HFFc6 (cell line): ENCODE measurements at places on chromosomes 12 and 14. TPM values are rescaled to one million over a fixed set of nuclear protein-coding genes. Genes with fewer than 3 reads are reported as not detected.

GRCh38 chr12:109811624-109811995 is 21.6 kb downstream of the TRPV4 start:
- H3K4me3 ChIP-seq, result no peak overlapping the region
- no peak for DNase-seq
- H3K27me3 ChIP-seq, result no peaks in the 10 kb centered on the region; the same call in 1 of the 2 replicates
- H3K4me1 ChIP-seq, result no peaks in the 10 kb centered on the region
- no peak overlapping the region for H3K27ac ChIP-seq

The RNASE3 gene
- not detected in 2 replicates for total RNA-seq

DNA sequence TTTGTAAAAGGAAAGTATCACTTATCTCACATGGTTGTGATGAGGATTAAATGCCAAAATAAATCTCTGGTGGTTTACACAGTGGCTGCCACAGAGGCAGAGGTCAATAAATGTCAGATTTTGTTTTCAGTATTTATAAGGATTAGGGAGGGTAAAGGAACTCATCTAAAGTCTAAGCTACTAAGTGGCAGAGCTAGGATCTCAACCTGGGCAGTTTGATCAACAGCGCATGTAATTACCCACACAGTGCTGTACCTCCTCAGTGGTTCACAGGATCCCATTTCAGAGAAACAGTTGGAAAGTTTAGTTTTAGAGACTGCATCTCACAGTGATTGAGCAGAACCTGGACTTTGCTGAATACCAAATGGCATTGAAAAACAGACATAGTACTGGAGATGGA is 44.9 kb upstream of the RIC8B start:
- H3K36me3 ChIP-seq, result no peaks in the 10 kb centered on the region
- no peaks in the 10 kb centered on the region; the same call in 1 of the 2 replicates for H3K27me3 ChIP-seq

DNA sequence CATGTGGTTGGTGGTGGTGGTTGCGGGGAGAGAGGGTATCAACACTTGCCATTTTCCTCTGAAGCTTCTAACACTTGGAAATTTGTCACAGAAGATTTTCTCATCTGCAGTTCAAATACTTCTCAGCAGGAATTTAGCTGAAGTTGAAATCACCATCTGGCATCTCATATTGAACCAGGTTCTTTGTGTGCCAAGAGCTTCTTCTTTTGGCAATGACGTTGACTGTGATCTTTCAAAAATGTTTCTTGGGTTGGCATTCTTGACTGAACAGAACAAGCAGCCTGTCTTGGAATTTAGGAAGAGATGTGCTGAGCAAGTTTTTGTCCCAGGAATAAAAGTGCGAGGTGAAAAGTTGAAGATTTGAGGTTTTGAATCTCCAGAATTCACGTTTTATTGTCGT is 8.7 kb upstream of the NIN start:
- DNase-seq, result no peak
- H3K4me3 ChIP-seq, result no peak overlapping the region
- peaks cover 37% of the 10 kb centered on the region for H3K4me1 ChIP-seq
- no peaks in the 10 kb centered on the region for H3K36me3 ChIP-seq
- H3K27ac ChIP-seq, result no peak overlapping the region
- H3K27me3 ChIP-seq, result no peaks in the 10 kb centered on the region

GRCh38 chr14:34075042-34075744 is 124.3 kb upstream of the EGLN3 start:
- 0 out of 2 replicates have a peak, but pooled peaks cover 2% of the 10 kb centered on the region for H3K27me3 ChIP-seq
- H3K27ac ChIP-seq, result no peak overlapping the region
- no peaks in the 10 kb centered on the region; the same call in 1 of the 2 replicates for H3K36me3 ChIP-seq
- no peaks in the 10 kb centered on the region for H3K4me1 ChIP-seq

DNA sequence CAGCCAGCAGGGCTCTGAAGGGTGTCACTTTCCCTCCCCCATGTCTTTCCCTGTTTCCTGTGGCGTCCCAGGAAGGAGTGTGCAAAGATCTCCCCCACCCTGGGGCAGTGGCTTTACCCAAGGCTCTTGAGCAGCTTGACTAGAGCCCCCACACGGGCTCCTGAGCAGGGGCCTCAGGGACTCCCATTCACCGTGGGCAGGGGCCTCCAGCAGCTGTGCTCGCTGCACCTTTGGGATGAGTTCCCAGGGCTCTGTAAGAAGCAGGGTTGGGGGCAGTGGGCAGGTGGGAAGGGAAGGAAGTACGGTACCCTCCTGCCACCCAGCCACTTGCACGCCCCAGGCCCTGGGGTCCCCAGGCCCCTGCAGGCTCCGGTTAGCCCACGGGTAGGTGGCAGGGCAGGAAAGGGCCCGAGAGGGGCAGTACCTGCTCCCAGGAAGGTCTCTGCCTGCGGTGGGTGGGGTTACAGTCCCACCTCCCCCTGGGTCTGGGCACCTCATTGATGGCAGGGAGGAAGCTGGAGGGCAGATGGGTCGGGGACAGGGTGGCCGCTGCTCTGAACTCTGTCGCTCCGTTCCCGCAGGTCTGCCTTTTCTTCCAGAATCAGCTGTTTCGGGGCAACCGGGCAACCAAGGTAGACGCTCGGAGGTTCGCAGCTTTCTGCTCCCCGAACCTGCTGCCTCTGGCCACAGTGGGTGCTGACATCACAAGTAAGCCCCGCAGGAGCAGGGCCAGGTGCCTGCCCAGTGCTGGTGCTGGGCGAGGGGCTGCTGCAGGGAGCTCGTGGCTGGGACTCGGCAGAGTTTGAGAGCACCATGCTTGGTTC is 13.0 kb downstream of the ASPG start:
- no peaks in the 10 kb centered on the region for H3K36me3 ChIP-seq
- H3K4me1 ChIP-seq, result no peaks in the 10 kb centered on the region
- DNase-seq, result no peak
- H3K4me3 ChIP-seq, result no peak overlapping the region

The RDH12 gene
- not detected in 3 replicates for total RNA-seq

- H3K36me3 ChIP-seq, result peaks cover 3% of the 10 kb centered on the region; the same call in 1 of the 2 replicates
- peak overlapping the region; percentile 88 for H3K4me3 ChIP-seq
- H3K27me3 ChIP-seq, result peaks cover 3% of the 10 kb centered on the region; the same call in 1 of the 2 replicates
- no peak for DNase-seq
Observed at GRCh38 chr12:12562016-12562483, 613 bp downstream of the DUSP16 start.

GRCh38 chr14:80587096-80587724 is 354.3 kb downstream of the CEP128 start:
- H3K4me1 ChIP-seq, result peaks cover 41% of the 10 kb centered on the region
- H3K4me3 ChIP-seq, result no peak overlapping the region
- H3K36me3 ChIP-seq, result peaks cover 14% of the 10 kb centered on the region
- H3K27ac ChIP-seq, result 0 out of 2 replicates have a peak overlapping the region, but pooled peaks have one; percentile 1
- no peaks in the 10 kb centered on the region; the same call in 1 of the 2 replicates for H3K27me3 ChIP-seq

GRCh38 chr12:64991121-64991611 is 129.9 kb downstream of the WIF1 start:
- H3K27me3 ChIP-seq, result peaks cover 11% of the 10 kb centered on the region
- H3K4me3 ChIP-seq, result no peak overlapping the region
- H3K27ac ChIP-seq, result no peak overlapping the region
- no peak for DNase-seq
- no peaks in the 10 kb centered on the region for H3K36me3 ChIP-seq

DNA sequence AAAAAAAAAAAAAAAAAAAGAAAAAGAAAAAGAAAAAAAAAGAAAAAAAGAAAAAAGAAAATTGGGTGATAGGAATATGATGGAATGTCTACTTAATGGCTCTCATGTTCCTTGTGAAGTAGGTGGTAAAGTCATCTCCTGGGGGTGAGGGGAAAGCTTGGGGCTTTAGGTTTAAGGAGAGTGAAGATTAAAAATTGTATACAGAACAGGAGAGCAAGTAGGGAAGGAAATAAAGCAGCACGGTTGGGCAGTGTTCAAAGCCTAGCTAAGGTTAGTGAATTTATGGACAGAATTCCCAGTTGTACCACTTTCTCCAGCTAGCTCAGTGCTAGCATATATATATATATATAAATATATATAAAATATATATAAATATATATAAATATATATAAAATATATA is 40.0 kb upstream of the SLC2A13 start:
- H3K27me3 ChIP-seq, result no peaks in the 10 kb centered on the region; the same call in 1 of the 2 replicates
- no peak overlapping the region for H3K27ac ChIP-seq
- no peak for DNase-seq
- no peaks in the 10 kb centered on the region for H3K36me3 ChIP-seq
- H3K4me3 ChIP-seq, result no peak overlapping the region
- no peaks in the 10 kb centered on the region for H3K4me1 ChIP-seq

DNA sequence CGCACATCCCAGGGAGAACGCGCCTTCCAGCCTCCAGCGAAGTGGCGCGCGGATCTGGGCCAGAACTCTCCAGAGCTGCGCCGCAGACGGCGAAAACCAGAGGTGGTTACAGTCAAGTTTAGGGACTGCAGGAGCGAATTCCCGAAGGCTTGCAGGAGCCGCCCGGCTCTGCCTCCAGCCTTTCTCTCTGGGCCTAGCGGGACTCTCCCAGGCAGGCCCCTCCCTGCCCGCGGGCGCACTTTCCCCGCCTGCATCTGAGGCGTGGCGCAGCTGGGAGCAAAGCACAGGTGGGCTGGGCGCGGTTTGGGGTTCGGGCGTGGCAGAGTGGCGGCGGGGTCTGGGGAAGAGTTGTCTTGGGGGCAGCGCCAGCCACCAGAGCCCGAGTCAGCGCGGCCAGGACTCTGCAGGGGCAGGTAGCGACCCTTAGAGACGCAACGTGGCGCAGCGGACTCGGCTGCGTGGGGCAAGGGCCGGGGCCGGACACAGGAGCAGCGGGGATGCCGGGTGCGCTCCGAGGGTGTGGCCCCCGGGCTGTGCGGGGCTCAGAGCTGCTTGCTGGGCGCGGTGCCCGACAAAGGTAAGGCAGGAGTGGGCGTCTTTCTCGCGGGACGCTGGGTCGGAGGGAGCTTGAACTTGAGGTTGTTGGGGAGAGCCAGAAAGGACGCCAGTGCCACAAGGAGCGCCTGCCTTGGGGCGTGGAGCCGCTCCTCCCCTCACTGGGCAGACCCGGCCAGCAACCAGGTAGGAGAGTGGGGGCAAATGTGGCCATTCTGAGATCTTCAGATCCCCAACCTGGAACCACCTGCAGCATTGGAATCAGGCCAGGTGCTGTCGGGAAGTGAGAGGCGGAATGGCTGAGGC is 1126.0 kb downstream of the AACS start:
- peaks cover 5% of the 10 kb centered on the region; the same call in 1 of the 2 replicates for H3K36me3 ChIP-seq
- no peak overlapping the region for H3K4me3 ChIP-seq
- no peaks in the 10 kb centered on the region for H3K4me1 ChIP-seq
- H3K27me3 ChIP-seq, result no peaks in the 10 kb centered on the region

- no peak for DNase-seq
- no peaks in the 10 kb centered on the region for H3K36me3 ChIP-seq
- H3K4me3 ChIP-seq, result no peak overlapping the region
- H3K27me3 ChIP-seq, result no peaks in the 10 kb centered on the region; the same call in 1 of the 2 replicates
Observed at GRCh38 chr14:68362846-68363245, 430.0 kb downstream of the ZFP36L1 start.

The PLEK2 gene
- 9.4 to 23.8 TPM (median 12.6 TPM) in 3 replicates for total RNA-seq
